ENCODE measurements at places on chromosomes 7 and 10.

- no peak for DNase-seq
Observed at GRCh38 chr10:22657566-22658225, 56.7 kb downstream of the PIP4K2A start.

- DNase-seq, result no peak
Observed at GRCh38 chr7:106756884-106757283, 95.9 kb upstream of the CCDC71L start.

DNA sequence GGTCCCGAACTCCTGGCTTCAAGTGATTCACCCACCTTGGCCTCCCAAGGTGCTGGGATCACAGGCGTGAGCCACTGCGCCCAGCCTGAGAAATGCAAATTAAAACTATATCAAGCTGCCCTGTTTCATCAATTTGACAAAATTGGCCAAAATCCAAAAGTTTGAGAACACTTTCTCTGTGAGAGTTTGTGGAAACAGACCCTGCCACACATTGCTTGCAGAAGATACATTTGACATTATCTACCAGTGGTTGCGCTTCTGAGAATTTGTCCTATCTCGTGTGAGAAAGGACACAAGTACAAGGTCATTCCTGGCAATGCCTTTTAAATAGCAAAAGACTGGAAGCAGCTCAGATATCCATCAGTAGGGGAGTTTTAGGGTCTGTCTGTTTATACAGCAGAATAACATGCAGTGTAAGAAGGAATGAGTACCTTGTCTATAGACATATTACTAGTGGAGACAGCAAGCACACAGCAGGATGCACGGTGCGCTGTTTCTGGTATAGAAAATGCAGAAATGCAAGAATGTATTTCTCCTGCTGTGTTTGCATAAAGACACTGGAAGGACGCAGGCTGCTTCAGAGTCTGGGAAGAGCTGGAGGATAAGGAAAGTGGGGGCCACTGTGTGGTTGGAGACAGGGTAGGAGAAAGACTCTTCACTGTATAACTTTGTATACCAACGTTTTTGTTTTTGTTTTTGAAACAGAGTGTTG lies 4.3 kb downstream of the LHPP start:
- DNase-seq, result no peak

GRCh38 chr7:43834463-43835251 lies 34.7 kb downstream of the MRPS24 start:
- no peak for DNase-seq

DNA sequence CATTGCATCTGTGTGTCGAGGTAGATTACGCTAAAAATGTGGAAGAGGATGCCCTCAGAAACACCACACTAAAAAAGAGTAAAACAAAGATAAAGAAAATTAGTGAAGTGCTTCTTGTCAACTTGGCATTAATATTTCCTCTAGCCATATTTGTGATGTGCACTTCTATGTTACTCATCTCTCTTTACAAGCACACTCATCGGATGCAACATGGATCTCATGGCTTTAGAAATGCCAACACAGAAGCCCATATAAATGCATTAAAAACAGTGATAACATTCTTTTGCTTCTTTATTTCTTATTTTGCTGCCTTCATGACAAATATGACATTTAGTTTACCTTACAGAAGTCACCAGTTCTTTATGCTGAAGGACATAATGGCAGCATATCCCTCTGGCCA lies 79.0 kb upstream of the SCIN start:
- no peak for DNase-seq

GRCh38 chr7:134669845-134670373 lies 23.3 kb downstream of the BPGM start:
- peak; percentile 64 for DNase-seq

- no peak for DNase-seq
Observed at GRCh38 chr7:131767591-131767990, 211.2 kb upstream of the PODXL start.

DNA sequence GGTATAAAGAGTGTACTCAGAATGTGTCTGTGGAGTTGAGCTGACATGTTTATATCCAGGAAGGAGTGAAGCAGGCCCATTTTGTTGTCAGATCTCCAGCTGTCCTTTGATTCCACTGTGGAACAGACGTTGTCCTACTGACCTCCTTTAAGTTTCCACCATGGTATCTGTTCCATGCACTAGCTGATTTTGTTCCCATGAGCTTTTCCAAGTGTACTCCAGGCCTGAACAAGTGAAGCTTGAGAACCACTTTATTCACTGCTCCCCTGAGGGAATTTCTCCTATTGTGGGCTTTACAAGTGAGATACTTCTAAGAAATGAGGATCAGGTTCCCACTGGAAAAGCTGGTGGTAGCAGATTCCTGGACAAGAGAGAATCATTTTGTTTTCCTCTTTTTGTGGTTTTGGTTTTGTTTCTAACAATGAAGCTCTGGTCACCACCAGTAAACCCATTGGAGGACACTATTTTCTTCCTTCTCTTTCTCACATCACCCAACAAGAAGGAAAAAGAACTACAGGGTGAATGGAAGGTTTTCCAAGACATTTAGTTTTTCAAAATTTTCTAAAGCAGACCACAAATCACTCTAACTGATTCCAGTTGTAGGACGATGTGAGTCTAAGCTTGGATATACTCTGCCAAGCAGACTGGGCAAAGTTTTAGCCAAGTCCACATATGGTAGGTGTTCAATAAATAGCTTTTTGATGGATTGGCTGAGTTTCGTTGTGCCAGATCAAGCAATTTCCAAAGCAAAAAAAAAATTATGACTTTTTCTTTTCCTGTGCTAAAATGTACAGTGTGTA lies 144.2 kb downstream of the JCAD start:
- DNase-seq, result peak; percentile 36

DNA sequence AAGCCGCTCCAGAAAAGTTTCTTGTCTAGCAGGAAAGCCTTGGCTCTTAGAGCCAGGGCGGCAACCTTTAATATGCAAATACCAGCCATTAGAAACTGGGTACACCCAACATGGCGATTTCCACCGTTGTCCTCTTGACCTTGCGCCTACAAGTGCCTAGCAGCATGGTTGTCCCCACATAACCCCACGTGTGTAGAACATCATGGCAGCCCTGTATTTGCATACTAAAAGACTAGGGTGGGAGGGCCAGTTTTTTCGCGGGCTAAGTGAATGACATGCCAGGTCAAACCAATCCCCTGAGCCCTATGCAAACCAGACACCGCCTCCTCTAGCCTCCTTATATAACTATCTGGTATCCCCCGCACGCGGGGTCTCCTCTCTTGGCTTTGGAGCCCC lies 58.4 kb upstream of the FZD8 start:
- no peak for DNase-seq

DNA sequence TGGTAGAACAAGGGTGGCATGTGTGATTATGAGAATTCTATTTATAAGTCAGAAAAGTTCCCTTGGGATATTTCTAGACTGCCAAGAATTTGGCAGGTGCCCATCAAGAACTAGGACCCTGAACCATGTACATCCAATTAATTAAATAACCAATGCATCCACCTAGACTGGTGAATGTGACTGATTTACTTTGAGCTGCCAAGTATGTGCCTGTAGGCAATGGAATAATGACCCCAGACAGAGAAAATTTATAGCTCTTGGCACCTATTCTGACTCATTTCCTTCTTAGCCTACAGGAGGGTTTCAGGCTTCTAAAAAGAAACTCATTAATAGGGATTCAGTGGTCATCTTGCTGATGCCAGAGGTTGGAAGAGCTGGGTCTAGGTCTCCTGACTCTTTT lies 54.9 kb downstream of the KCNH2 start:
- DNase-seq, result no peak

DNA sequence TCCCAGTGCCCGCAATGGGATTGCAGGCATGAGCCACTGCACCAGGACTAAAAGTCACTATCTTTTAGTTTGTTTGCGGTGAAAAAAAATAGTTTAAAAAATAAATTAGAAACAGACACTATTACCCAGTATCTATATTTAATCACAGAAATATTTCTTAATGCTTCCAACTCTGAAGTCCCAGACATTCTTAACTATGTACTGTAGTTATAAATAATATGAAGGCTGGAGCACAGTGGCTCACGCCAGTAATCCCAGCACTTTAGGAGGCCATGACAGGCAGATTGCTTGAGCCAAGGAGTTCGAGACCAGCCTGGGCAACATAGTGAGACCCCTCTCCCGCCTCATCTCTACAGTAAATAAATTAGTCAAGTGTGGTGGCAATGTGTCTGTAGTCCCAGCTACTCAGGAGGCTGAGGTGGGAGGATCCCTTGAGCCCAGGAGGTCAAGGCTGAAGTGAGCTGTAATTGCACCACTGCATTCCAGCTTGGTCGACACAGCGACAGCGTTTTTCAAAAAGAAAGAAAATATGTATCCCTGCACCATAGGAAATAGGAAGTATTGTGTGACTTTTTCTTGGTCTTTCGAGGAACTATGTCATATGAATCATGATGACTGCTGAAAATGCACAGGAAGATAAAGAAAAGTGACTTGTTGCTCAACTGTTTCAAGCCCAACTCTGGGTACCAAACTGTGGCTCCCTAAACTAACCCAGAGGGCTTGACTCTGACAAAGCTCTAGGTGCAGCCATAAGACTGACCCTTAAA lies 74.9 kb upstream of the STEAP1B start:
- DNase-seq, result no peak

DNA sequence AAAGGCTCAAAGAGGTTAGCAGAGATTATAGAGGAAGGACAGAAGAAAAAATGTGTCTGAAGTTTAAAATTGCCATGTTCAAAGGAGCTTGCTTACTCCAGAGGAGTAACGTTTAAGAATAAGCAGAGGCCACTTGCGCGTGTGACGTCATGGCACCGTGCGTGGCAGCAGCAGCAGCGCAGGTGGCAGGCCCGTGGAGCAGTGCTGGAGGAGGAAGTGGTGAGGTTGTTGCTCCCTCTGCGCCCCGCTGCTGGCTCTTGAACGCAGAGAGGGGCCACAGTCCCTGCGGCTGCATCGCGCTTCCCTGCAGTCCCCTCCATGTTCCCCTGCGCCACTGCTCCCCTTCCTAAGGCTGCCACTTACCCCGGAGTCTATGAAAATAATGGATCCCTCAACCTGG lies 37.5 kb downstream of the GDI2 start:
- no peak for DNase-seq

- no peak for DNase-seq
Observed at GRCh38 chr10:43401627-43402026, 7.4 kb downstream of the HNRNPF start.

- no peak for DNase-seq
Observed at GRCh38 chr10:71486484-71487114, 89.9 kb downstream of the CDH23 start.

DNA sequence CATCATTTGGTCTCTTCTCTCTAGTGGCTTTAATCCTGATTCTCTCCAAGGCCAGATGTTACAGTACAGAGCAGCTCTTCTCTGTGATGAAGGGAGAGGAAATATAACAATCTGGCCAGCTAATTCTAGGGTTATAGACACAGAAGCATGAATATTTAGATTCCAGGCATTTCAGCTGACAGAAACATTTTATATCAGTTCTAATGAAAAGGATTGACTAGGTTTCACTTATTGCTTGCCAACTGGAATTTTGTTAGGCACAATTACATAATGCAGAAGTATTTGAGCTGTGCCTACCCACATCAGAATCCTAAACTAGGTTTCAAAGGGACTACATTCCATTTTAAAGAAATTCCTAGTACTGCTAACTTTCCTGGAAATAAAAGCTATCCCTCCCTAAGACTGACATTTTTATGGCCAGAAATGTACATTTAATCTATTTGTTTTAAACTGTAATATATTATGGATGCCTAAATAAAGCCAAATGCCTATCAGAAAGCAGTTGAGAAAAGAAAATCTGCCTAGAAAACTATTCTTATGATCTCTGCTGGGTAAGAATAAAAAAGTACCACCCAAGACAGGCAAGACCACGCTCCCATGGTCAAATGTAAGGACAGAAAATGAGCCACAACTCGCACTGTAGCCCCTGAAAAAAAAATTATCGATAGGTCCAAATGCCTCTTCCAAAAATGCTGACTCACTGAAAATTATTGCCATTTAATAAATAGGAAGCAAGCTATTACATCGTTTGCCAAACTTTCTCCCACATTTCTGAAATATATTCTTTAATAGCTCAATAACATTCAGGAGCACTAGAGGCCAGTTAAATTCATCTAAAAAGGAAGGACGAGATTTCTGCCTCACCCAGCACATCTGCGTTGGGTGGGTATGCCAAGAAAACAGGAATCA lies 498.1 kb downstream of the KCNMA1 start:
- DNase-seq, result no peak

GRCh38 chr10:69574571-69574978 lies 1.4 kb upstream of the NEUROG3 start:
- DNase-seq, result no peak

DNA sequence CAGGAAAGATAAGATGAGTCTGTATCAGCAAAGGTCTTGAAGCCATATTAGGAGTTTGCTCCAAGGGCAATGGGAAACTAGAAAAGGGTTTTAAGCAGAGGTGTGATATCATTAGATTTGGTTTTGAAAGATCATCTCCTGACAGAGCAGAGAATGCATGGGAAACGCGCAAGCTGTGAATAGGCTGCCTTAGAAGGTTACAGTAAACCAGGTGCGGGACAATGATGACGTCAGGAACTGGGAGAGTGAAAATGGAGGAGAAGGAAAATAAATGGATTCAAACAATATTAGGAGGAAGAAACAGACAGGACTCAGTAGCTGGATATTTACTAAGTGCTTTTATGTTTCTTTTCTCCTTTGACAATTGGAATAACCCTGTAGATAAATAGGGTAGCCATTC lies 50.6 kb downstream of the CACNB2 start:
- DNase-seq, result no peak

GRCh38 chr7:141076377-141076776 lies 2.5 kb downstream of the TMEM178B start:
- no peak for DNase-seq

DNA sequence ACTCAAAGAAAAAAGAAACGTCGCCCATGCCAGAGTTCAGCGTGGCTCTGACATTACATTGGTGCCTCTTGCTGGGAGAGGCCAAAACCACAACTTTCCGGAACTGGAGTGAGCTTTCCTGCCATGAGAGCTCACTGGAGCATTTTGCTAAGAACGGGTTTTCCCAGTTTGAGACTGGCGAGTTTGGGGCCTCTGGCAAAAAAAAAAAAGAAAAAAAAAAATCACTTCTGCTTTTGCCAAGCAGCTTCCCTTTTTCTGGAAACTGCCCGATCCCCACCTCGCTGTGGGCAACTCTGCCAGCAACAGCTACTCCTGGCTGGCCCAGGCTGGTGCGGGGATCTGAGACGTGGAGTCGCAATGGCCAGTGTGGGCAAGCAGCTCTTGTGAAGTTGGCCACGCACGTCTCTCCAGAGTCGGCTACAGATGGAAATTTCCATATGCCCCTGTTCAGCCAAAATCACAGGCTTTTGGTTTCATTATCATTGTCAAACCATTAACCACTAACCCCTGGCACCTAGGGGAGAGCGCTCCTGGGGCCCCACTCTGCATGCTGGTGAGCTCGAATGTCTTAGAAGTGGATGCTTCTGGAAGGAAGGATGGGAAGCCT lies 25.7 kb downstream of the PRKAG2 start:
- peak; percentile 52 for DNase-seq

- DNase-seq, result no peak
Observed at GRCh38 chr7:104010052-104010909, 20.8 kb upstream of the RELN start.

- no peak for DNase-seq
Observed at GRCh38 chr7:93530701-93531100, 43.8 kb downstream of the CALCR start.

DNA sequence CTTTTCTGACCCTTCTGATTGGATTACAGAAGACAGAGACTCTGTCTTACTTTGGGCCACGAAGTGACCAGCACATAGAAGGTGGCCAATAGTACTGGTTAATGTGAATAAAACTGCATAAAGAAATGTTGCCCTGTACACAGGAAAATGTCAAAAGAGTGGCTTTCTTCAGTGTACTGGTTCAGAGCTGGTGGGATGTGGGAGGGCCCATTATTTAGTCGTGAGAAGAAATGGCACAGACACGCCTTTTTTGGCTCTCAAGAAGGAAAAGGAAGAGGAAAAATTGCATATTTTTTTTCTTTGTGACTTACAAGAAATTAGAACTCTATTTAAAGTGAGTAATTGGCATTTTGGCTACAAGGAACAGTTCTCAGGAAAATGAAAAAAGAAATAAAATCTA lies 129.7 kb downstream of the DGKI start:
- DNase-seq, result no peak
